ENCODE measurements at places on chromosomes 12 and 14.

GRCh38 chr14:69882116-69882864, 3.1 kb downstream of the SMOC1 start:
- no peak for DNase-seq

- no peak for DNase-seq
Observed at GRCh38 chr14:63478010-63478409, 65.2 kb downstream of the PPP2R5E start.

GRCh38 chr14:75995372-75996041, 9.9 kb downstream of the IFT43 start:
- DNase-seq, result no peak

- DNase-seq, result no peak
Observed at GRCh38 chr14:40674502-40674901, 932.2 kb upstream of the LRFN5 start.

- no peak for DNase-seq
Observed at GRCh38 chr12:65325183-65325582, 46.7 kb downstream of the MSRB3 start.

GRCh38 chr12:62720661-62721330, 214.2 kb downstream of the PPM1H start:
- DNase-seq, result peak; percentile 4

DNA sequence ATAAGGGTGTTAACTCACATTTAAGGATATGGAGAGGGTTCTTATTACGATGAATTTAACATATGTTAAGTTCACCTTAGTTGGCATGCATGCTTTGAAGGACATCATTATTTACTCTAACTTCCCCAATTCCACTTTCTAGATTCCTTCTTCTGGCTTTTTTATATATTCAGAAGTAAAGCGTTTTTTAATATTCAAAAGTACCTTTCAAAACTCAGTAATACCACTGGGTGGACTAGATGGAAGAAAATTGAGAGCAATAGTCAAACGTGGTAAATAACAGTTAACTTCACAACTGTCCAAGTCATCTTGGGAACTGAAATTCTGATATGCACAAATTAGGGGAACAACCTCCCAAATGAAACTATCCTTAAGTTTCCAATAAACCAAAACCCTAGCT, 9.1 kb downstream of the SINHCAF start:
- DNase-seq, result no peak

GRCh38 chr14:63964113-63964512, 111.3 kb downstream of the SYNE2 start:
- DNase-seq, result no peak

DNA sequence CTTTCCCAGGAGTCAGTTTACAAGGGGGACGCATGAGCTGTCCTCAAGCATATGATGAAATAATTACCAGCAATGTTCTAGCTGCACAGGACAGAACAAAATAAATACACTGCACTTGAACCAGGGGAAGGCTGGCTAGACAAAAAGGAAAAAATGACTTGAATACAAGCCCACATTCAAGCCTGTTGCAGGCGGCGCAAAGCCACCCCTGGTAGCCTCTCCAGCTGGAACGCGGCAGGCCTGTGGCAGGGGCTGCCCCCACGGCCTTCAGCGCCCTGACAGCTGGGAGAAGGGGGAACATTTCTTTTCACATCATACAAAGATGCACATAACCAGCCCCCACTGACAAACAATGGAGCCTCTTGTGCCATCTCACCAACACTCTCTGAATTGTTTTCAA, 57.1 kb downstream of the TRAFD1 start:
- no peak for DNase-seq

GRCh38 chr12:110501399-110501751, 536 bp downstream of the VPS29 start:
- DNase-seq, result peak; percentile 66

- no peak for DNase-seq
Observed at GRCh38 chr12:111143271-111143670, 222.9 kb upstream of the MYL2 start.

GRCh38 chr12:91542067-91542466, 359.4 kb upstream of the DCN start:
- DNase-seq, result no peak

- no peak for DNase-seq
Observed at GRCh38 chr14:51044961-51045360, 49.9 kb downstream of the TRIM9 start.

- DNase-seq, result no peak
Observed at GRCh38 chr12:110343736-110344555, 59.6 kb downstream of the ANAPC7 start.

DNA sequence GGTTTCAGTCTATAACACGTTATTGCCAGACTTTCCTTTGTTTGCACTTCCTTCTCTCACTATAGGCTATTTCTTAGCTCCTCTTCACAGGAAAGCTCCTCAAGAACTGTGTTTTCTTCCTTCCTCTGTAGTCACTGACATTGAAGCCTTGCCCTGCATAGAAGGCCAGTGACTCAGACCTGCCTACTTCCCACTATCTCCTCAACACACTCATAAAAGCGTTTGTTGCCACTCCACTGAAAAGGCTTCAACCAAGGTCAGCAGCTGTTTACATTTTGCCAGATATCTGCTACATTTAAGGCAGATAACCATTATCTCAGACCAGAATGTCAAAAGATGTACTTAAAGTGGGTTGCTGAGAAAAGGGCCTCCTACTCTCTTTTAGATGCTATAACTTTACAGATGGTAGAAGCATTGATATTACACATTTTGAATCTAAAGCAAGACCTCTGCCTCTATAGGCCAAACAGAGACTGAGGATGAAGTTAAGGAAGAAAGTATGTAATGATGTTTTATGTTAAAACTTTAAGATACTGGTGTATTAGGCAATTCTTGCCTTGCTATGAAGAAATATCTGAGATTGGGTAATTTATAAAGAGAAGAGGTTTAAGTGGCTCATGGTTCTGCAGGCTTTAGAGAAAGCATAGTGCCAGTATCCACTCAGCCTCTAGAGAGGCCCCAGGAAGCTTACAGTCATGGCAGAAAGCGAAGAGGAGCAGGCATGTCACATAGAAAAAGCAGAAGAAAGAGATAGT, 233.3 kb upstream of the FLRT2 start:
- no peak for DNase-seq

GRCh38 chr14:71739273-71739990, 192.8 kb upstream of the RGS6 start:
- peak; percentile 10 for DNase-seq

GRCh38 chr12:54197010-54197409, 8.2 kb upstream of the SMUG1 start:
- no peak for DNase-seq

DNA sequence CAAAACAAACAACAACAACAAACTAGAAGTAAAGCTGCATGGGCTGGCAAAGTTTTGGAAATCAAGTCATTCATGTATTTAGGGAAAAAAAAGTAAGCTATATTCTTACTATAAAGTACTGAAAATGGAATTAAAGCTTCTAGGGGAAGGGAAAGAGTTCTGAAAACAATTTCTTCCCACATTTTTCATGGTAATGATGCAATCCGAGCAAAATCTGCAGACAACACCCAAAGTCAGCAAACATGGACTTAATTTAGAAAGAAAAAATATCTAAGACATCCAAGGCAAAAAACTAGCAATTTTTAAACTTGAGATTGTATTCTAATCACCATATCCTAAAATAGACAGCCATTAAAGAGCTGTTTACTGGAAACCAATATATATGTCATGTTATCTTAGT, 86.3 kb downstream of the LRP6 start:
- DNase-seq, result no peak

GRCh38 chr12:50825372-50825838, 17.3 kb upstream of the TMPRSS12 start:
- peak; percentile 46 for DNase-seq

DNA sequence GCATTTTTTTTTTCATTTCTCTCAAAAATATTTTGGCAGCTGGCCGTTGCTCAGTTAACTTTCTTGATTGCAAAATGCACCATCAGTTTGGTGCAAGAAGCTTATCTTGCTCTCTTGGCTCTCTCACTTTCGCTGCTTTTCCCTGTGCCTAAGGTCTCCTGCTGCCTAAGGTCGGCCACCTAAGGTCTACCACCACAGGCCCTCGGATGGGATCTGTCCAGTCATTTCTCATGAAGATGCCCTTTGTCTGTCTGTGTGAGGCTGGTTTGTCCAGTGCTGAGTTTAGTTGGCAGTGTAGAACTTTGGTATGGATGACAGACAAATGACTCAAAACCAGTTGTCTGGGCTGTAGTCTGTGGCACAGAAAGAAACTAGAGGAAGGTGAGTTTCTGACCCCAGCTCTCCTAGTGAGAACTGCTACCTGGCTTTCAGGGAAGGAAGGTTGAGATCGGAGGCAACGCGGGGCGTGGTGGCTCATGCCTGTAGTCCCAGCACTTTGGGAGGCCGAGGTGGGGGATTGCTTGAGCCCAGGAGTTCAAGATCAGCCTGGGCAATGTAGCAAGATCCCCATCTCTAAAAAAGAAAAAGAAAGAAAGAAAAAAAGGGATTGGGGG, 2.6 kb downstream of the MLXIP start:
- no peak for DNase-seq

GRCh38 chr12:3885277-3886094, 12.3 kb upstream of the PARP11 start:
- DNase-seq, result peak; percentile 24

GRCh38 chr14:71604231-71604630, 328.0 kb upstream of the RGS6 start:
- no peak for DNase-seq

DNA sequence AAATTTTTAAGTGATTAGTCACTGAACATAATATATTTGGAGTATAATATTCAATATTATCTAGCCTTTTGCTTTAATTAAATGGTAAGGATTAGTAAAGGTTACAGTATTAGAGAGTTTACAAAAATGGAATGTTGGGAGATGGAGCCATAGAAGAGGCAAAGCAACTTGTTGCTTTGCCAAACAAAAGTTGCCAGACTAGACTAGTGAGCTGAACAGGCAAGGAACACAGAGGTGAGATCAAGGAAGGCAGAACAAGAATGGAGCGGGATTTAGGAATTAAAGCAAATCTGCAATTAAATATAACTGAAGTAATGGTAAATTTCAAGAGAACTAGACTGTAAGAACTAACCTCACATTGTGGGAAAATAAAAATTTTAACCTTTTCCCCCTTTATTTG, 5.1 kb downstream of the ARF6 start:
- DNase-seq, result no peak

GRCh38 chr14:99716091-99716849, 32.2 kb downstream of the CYP46A1 start:
- DNase-seq, result no peak

DNA sequence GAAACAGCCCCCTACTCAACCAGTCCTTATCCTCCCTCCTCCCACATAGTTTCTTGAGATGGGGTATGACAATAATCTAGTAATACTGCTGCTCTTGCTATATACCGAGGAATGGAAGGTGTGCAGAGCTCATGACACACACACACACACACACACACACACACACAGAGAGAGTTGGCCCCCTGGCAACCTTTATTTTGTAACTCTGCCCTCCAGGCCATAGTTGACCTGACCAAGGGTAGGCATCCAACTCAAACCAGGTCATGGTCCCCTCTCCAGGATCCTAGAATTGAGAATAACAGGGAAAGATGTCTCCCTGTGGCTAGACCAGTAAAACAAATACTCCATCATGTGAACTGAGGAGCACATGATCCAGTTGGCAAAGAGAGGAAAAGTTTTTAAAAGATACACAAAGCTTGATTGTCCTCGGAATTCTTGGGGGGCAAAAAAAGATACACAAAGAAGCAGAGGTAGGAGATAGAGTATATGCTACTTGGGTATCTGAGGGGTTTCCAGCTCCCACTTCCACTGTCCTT, 11.3 kb downstream of the ERO1A start:
- no peak for DNase-seq

DNA sequence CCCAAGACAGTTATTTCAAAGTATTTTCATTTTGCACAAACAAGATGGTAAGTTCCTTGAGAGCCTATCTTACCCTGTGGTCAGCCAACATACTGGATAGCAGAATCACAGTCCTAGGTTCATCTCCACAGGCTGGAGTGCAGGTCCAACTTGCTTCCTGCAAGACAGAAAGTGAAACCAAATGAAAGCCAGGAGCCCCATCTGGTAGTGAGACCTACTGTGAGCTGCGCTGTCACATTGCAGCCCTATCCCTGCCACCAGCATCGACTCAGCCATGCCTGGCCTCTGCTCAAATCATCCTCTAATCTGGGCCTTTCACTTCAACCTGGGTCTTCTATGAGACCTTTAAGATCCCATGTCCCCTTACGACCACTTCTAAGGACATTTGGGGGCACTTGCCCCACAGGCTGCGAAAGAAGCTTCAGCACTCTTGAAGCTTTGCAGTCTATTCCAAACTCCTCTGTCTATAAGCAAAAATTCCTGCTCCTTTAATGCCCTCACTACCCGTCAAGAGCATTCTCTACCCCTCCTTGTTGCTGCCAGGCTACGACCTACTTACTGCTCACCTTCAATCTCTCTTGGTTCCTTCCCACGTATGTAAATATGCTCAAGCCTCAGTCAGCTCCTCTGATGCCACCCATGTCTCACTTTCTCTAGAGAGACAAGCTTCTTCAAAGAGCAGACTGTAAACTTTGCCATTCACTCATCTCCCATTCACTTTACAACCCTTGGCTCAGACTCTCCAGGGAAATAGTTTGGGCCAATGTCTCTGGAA, 55.9 kb upstream of the TSPAN11 start:
- no peak for DNase-seq

- no peak for DNase-seq
Observed at GRCh38 chr14:88496414-88496813, 58.4 kb downstream of the PTPN21 start.

DNA sequence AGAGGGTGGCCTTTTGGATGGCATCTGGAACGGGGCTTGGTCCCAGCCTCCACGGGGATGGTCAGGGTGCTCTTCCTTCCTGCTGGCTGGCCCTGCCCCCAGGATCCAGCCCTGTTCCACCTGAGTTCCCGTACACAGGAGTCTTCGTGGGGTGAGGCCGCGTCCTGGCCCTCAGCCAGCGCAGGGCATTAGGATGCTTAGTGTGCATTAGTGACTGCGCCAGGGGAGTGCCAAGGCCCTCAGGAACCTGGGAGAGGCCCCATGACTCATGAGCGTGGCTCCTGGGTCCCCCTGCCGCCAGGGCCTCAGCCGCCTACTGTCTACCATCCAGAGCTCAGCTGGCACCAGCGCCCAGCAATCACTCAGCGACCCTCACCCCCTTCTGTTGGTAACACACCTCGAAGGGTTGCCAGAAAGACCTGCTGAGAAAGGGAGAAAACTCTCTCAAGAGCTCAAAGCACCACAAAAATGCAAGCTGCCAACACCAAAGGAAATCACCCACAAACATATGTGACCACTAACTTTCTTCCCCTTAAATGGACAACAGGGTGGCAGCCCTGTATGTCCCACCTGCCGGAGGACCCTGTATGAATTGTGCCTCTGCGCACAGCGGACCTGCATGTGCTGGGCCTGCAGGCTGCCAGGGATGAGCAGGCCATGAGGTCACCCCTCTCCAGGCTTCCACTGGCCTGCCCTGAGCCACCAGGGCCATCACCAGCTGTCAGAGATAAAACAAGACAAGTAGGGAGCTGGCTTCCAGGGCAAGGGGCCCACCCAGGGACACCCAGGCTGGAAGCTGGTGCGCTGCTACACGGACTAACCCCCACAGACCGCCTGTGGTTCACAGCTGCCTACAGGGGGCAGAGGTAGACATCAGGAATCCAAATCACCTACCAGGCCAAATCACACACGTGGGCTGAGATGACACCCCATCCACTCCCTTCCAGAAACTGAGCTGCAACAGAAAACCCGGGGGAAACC, 28.7 kb downstream of the CCDC85C start:
- no peak for DNase-seq

- DNase-seq, result no peak
Observed at GRCh38 chr14:68927956-68928675, 51.0 kb downstream of the ACTN1 start.

All from NCI-H146 (cell line).